Fibroblast of skin of abdomen (primary cell): ENCODE measurements at places on chromosomes 6 and 20.
A peak's percentile ranks its signal among the peaks of the same experiment; 100 is the strongest.

GRCh38 chr6:104428184-104428583, 431.5 kb downstream of the HACE1 start:
- no peak for DNase-seq

- DNase-seq, result peak; percentile 92
Measured at GRCh38 chr6:129590408-129591022, 119.5 kb downstream of the ARHGAP18 start.

GRCh38 chr20:3563133-3563532, 92.3 kb downstream of the ATRN start:
- no peak for DNase-seq

DNA sequence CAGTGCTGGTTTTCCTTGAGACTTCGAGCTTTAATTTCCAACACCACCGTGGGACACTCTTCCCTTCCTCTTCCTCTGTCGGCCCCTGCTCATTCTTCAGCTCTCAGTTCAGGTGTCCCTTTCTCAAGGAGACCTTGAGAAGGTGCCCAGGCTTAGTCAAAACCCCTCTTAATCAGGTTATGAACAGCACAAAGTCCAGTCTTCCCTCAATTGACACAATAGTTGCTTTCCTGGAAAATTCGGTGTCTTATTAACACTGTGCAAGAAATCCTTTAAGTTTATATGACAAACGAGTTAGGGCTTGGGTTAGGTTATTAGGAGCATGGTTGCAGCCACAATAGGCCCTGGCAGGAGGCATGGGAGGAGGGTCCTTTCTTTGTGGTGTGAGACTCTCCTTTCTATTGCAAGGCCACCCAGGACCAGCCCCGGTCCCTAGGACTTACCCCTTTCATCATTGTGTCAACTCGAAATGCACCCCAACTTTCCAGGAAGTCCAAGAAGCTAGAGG, 1.5 kb upstream of the NSFL1C start:
- no peak for DNase-seq

DNA sequence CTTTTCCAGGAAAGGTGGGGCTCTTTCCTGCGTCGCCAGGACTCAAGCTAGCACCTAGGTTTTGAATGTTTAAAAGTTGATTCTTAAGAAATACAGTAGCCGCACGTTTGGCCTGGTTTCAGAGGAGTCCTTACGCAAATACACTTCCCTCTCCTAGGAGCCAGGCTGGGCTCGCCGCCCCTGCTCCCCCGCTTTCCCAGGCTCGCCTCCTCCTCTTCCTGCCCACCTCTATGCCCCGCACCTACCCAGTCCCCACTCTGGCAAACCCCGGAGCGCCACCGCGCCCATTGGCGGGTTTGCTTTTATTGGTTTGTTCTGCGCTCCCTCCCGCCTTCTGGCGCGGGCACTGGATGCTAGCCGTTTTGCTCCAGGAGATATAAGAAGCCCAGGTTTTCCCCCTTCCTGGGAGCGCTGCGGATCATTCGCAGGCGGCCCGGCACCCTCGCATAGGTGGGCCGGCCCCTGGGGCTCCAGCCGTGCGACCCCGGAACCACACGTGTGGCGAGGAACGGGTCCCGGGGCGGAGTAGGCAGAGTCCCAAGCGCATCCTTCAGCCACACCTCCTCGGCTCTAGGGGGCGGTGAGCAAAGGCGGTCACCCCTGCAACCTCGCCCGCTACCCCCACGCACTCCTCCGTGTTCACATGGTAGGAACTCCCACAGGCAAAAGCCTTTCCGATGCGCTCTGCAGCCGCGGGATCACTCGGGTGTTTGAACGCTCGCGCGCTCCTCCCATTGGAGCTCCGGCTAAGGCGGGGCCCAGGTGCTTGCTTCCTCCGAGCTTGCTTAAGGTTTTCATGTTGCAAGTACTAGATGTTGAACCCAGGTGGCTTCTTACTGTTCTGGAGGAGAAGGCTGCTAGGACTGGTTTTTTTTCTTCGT, 119.0 kb downstream of the RTN4IP1 start:
- DNase-seq, result peak; percentile 67

DNA sequence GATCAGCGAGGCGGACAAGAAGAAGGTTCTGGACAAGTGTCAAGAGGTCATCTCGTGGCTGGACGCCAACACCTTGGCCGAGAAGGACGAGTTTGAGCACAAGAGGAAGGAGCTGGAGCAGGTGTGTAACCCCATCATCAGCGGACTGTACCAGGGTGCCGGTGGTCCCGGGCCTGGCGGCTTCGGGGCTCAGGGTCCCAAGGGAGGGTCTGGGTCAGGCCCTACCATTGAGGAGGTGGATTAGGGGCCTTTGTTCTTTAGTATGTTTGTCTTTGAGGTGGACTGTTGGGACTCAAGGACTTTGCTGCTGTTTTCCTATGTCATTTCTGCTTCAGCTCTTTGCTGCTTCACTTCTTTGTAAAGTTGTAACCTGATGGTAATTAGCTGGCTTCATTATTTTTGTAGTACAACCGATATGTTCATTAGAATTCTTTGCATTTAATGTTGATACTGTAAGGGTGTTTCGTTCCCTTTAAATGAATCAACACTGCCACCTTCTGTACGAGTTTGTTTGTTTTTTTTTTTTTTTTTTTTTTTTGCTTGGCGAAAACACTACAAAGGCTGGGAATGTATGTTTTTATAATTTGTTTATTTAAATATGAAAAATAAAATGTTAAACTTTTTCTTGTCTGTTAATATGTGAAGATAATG, 2.2 kb downstream of the HSPA1B start:
- peak; percentile 34 for DNase-seq

DNA sequence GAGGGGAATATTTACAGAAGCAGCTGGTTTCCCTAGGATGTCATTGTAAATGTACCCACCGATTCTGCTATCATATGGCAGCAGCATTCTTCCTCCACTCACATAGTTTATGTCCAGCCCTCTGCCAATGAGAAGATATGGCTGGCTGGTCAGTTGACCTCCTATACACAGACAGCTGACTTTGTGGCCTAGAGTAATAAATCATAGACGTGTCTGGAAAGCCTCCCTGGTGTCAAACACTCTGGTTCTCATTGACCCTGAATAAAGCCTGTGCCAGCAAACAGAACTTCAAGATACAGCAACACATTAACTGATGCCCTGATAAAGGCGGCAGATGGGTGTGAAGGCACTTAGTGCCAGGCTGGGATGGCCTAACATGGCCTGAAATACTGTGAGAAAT, 52.6 kb downstream of the GPR63 start:
- DNase-seq, result no peak

GRCh38 chr20:60990643-60991042, 261.4 kb upstream of the CDH4 start:
- no peak for DNase-seq

- DNase-seq, result no peak
Measured at GRCh38 chr6:166745801-166746668, 119.0 kb upstream of the RPS6KA2 start.

DNA sequence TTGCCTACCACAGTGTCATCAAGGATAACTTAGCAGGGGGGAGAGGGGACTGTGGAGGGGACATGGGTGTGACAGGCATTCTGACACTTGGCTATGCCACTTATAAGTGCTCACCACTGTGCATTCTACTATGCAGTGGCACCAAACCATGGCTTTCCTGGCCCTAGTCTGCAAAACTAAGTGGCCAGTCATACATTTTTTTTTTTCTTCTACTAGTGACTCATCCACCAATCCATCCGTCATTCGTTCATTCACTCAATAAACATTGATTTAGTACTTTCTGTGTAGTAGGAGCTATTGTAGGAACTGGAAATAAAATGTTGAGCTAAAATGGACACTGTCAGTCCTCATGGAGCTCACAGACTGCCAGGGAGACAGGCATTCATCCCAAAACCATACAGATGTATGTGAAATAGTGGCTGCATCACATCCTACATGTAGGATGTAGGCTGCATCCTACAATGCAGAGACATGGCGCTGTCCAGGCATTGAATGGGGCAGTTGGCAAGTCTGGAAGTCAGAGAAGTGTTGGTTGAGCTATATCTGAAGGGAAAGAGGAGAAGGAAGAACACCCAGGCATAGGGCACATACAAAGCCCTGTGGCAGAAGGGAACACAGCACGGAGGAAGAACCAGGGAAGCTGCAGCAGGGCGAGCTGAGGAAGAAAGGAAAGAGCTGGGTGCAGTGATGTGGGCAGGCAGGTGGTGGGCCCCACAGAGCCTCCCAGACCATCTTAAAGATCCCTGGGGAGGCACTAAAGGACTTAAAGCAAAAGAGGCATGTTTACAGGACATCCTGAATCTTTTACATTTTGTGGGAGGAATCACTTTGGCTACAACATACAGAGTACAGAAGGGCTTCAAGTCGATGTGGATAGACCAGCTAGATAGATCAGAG, 224.4 kb downstream of the UST start:
- DNase-seq, result peak; percentile 57

GRCh38 chr6:31485055-31485454, 12.9 kb upstream of the MICB start:
- peak; percentile 46 for DNase-seq

DNA sequence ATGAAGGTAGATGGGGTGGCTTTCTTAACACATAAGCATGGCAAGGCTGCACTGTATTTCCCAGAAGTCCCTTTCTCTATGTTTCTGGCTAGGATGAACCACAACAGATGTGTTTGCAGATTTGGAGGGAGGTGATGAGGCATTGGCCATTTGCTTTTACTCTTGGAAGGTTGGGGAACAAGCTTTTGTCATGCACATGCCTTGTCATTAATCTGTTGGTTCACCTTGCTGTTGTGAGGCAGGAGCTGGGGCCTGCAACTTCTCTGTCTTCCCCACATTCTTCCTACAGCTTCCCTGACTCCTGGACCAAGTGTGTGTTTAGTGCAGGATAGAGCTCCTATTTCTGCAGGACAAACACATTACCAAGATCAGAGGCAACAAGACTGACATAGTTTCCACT, 326.2 kb upstream of the SPTLC3 start:
- no peak for DNase-seq

GRCh38 chr6:113597231-113597583, 259.9 kb upstream of the MARCKS start:
- peak; percentile 39 for DNase-seq

DNA sequence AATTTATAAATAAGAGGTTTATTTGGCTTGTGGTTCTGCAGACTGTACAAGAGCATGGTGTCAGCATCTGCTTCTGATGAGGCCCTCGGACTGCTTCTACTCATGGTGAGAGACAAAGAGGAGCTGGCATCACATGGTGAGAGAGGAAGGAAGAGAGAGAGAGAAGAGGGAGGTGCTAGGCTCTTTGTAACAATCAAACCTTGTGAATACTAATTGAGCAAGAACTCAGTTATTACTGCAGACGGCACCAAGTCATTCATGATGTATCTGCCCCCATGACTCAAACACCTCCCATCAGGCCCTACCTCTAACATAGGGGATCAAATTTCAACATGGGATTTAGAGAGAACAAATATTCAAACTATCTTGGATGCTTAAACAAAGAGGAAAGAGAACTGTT, 6.3 kb upstream of the SIRPG start:
- DNase-seq, result peak; percentile 5

- no peak for DNase-seq
Measured at GRCh38 chr6:143385636-143386035, 64.9 kb downstream of the ADAT2 start.

DNA sequence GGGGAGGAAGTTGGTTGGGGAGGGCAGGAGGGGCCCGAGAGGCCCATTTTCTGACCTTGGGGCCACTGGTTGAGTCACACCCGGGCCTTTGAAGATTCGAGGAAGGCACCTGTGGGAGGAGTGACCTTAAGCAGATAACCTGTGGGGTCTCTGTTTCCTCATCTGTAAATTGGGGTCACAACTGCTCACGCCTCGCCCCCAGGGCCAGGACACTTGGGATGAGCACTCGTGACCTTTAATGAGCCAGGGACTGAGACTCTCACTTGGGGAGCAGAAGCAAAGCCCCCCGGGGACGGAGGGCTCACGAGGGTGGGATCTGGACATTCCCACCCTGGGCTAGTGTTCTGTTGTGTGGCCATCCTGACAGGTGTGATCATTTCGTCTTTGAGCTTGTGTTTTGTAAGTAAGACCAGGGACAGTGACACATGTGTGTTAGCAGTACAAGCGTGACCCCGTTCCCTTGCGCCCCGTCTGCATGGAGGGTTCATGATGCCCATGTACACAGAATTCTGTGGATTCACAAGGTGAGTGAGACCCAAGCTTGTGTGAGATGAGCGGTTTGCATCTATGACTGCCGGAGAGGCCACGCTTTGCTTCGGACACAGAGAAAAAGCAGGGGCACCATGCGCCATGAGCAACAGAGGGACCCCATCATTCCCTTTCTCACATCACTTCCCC, 79.3 kb upstream of the PMEPA1 start:
- no peak for DNase-seq

GRCh38 chr6:144265061-144265357, 20.1 kb upstream of the UTRN start:
- DNase-seq, result no peak

DNA sequence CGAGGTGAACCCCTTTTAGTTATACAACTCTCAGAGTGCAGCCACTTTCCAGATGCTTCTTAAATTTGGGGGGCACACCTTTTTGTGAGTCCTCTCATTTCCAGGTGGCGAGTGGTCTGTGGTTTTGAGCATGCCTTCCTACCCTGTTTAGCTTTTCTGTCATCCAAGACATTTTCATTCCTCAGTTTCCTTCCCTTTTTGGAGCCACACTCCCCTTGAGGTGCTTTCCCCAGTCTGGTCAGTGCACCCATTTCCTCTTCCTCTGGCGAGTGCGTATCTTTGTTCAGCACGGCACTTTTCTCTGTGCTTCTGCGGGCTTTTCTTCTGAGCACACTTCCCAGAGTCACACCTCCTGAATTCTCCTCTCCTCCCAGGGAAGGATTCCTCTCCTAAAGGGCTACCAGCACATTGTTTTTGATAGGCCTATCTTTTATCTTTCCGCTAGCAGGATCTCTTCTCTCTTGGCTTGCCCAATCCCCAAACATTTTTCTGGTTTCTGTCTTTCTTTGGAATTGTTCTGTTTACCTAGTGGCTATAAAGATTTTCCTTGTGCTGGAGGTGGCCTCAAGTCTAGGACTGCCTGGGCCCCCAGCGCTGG, 1.4 kb downstream of the PHF20 start:
- DNase-seq, result no peak

GRCh38 chr6:38214159-38214558, 394.6 kb downstream of the ZFAND3 start:
- DNase-seq, result no peak

- DNase-seq, result peak; percentile 5
Measured at GRCh38 chr6:78693835-78694234, 173.5 kb upstream of the IRAK1BP1 start.

DNA sequence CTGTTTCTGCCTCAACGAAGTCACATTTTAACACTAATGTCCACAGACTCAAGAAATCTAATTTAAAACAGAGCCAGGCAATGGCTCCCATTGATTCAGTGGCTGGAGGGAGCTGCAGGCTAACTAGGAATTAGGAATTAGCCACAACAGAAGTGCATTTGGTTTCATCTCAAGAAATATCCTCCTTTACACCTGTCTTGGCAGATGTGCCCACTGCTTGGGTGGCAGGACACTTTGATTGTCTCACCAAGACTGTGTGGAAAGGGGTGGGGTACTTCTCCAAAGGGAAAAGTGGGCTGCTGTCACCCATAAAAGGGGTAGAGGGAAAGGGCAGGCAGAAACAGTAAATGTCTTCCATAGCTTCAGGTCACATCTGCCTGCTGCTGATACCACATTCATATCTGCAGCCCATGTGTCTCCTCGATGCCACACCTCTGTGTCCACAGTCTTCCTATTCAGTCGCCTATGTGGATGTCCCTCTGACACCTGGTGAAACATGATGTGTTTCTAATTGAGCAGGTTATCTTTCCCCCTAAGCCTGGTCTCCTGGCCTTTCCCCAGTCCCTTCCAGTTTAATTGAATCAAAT, 10.9 kb upstream of the OSER1 start:
- DNase-seq, result no peak
